HAP-1 (cell line): ENCODE measurements at places on chromosomes 2 and 18.

GRCh38 chr2:68044099-68044498 lies 18.7 kb downstream of the C1D start:
- DNase-seq: no peak

- DNase-seq: no peak
These were observed 26.0 kb downstream of the ADRA2B start for GRCh38 chr2:96090196-96090926.

DNA sequence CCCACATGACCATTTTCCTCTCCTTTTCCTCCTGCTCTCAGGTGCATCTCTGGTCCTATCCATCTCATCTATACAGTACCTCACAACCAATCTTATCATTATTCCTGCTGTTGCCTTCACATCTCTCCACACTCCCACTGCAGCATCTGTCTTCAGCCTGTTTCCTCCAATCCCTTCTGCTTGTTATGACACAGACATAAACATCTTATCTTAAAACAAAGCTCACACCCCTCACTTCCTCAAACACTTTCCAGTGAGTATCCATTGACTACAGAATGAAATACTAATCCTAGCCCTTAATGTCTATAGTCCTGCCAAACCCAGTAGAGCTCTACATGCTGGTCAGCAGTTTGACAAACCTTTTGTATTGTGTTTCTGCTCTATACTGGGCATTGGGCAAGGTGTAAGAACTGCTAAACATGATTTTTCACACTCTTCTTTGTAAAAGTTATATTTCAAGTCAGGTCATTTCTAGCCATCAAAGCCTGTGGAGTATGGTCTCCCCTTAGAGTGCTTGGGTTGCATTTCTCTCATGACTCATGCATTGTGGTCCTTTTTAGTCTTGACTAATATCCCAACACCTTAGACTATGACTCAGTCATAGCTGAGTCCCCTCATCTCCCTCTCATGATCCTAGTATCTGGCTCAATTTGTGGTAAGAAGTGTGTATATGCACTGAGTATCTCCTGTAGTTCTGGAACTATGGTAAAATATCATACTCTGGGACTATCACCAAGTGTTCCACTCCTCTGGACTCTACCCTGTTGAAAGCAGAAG lies 187.0 kb downstream of the CYRIA start:
- no peak for DNase-seq

DNA sequence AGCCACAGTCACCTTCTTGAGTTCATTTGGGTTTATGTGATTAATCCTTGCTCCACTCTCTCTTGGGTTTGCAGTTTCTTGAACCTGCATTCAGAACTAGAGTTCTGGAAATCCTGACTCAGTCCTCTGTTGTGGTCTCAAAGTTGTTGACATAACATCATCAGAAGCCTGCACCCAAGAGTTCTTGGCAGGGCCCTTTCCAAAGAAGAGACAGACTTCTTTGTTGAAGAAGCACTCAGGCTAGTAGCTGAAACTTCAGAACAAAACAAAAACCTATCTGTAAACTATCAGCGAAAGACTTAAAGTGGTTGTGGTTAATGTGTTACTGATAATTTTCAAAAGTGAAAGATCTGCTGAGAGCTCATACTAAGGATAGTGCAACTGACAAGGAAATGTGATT lies 120.8 kb downstream of the FAM168B start:
- no peak for DNase-seq

DNA sequence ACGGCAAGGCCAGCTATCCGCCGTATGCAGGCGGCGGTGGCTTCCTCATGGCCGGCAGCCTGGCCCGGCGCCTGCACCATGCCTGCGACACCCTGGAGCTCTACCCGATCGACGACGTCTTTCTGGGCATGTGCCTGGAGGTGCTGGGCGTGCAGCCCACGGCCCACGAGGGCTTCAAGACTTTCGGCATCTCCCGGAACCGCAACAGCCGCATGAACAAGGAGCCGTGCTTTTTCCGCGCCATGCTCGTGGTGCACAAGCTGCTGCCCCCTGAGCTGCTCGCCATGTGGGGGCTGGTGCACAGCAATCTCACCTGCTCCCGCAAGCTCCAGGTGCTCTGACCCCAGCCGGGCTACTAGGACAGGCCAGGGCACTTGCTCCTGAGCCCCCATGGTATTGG lies 3.1 kb downstream of the B3GNT7 start:
- no peak for DNase-seq

GRCh38 chr2:2756886-2757285 lies 425.8 kb upstream of the MYT1L start:
- DNase-seq: no peak

DNA sequence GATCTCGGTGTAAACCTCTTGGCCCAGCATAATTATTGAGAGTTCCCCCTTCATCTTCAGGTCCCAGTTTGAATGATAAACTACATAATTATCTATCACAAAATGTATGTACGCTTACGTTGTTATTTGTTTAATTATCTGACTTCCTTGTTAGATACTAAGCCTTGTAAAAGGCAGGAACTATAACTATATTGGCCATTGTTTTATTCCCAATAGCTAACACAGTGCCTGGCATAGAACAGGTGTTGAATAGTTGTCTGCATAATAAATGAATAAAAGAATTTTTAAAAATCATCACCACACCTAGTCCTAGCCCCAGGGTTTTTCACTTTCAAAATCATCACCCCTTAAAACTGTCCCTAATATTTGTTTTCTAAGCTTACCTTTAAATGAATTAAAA lies 207.9 kb downstream of the MREG start:
- no peak for DNase-seq

- DNase-seq: no peak
These were observed 16.9 kb downstream of the ERCC3 start for GRCh38 chr2:127277028-127277427.

DNA sequence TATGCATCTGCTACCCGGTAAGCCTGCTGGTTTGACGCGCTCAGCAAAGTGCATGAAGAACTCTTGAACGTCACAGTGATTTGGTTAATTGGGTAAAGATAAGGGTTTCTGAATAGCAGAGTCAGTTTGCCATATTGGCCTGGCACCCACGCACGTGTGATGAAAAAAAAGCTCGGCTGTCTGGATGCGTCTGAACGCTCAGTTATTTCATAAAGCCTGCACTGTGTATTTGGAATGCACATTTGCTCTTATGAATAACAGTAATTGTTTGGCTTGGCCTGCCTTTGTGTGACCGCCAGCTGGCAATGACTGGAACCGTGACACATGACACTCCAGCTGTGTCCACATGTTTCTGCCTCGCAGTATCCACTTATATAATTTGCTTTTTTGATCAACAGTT lies 129.2 kb upstream of the MEIS1 start:
- DNase-seq: no peak

- no peak for DNase-seq
These were observed 12.7 kb upstream of the DDX18 start for GRCh38 chr2:117801826-117802225.

- peak; percentile 75 for DNase-seq
These were observed 219.6 kb upstream of the RAB12 start for GRCh38 chr18:8389391-8390340.

GRCh38 chr2:31390324-31390723 lies 24.2 kb downstream of the XDH start:
- no peak for DNase-seq

GRCh38 chr18:64707052-64707451 lies 558.2 kb upstream of the LINC00305 start:
- no peak for DNase-seq

DNA sequence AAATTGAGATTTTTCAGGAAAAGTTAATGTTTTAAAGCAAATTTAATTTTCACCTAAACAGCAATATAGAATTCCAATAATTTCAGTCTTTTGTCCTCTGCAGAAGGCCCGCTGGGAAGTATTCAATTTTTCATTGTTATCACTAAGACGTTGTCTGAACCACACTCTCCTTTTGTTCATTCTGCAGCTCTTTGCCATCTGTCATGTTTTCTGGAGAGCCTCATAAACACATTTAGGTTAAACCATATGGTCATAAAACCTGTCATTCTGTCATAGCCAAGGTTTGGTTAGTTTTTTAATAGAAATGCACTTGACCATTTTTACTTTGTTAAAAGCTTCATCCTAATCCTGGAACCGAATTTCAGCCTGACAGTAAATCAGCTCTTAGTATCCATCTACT lies 54.0 kb upstream of the PGAP1 start:
- peak; percentile 83 for DNase-seq

GRCh38 chr2:239781454-239781853 lies 243.7 kb downstream of the NDUFA10 start:
- DNase-seq: no peak

DNA sequence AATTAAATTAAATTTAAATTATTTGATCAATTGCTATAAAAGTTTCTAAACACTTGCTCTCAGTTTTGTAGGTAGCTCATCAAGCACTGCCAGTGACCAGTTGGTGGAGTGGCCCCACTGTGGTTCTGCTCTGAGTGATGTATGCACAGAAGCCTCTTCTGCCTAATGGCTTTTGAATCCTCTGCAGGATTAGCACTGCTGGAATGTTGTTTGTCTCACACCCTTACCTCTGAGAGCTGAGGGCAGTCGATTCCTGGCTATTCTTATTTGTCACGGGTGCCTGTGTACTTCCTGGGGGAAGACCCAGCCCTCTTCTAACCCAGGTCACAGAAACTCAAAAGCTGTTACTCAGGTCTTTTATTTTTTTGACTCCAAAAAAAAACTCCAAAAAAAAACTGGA lies 9.5 kb downstream of the CAPN14 start:
- no peak for DNase-seq

DNA sequence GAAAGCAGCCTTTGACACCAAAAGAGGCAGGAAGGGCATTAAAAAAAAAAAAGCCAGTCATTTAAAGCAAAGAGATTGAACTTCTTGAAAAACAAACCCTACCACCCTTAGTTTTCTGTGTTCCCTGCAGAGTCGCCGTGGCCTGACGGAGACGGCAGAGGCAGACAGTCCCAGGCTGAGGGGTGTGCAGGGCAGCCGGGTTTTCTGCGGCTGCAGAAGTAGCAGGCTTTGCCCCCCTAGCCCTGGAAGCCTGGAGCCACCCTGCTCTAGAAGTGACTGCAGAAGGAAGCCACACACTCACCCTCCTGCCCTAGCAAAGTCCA lies 2.8 kb downstream of the INPP5D start:
- DNase-seq: no peak

DNA sequence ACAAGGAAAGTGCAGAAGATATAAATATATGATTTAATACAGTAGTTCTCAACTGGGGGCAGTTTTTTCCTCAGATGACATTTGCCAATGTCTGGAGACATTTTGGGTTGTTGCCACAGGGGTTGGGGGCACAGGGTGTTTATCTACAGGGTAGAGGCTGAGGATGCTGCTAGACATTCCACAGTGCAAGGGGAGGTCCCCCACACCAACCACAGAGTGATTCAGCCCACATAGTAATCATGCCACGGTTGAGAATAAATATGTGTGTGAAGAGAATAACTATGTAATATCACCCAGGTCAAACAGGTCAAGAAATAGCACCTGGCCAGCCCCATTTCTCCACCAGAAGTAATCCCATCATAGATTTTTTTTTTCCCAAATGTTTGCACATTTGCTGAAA lies 17.9 kb downstream of the DYSF start:
- no peak for DNase-seq

DNA sequence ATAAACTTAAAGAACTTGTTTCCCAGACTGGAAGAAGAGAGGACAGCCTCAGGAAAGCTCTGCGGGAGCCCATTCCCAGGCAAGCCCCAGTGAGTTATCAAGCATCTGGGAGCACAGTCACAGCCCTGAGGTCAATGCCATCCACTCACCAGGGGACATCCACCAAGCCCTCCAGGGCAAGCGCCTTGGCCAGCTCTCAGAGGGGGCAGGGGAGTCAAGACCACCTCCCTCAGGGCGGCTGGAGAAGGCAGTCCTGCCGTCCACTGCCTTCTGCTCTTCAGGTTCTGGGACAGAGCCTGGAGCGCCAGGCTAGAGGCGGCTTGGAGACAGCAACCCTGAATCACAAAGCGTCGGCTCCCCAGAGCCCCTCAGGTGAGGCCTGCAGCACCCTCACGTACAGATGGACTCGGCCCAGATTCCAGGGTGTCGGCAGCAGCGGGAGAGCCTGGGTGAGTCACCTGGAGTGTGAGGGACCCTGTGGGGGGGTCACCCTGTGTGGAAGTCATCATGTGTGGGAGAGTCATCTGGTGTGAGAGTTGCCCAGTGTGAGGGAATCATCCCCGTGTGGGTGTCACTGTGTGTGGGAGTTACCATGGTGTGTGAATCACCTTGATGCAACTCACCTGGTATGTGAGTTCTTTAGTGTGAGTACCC lies 100.9 kb upstream of the TEX51 start:
- DNase-seq: no peak

- DNase-seq: no peak
These were observed 57.5 kb upstream of the CTLA4 start for GRCh38 chr2:203809991-203810510.

DNA sequence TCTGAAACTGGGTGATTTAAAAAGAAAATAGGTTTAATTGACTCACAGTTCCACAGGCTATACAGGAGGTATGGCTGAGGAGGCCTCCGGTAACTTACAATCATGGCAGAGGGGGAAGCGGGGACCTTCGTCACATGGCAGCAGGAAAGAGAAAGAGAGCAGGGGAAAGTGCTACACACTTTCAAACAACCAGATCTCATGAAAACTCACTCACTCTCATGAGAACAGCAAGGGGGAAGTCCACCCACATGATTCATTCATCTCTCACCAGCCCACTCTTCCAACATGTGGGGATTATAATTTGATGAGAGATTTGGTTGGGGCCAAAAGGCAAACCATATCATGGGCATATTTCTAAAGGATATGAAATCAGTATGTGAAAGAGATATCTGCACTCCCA lies 12.0 kb upstream of the ARHGAP15 start:
- DNase-seq: no peak

DNA sequence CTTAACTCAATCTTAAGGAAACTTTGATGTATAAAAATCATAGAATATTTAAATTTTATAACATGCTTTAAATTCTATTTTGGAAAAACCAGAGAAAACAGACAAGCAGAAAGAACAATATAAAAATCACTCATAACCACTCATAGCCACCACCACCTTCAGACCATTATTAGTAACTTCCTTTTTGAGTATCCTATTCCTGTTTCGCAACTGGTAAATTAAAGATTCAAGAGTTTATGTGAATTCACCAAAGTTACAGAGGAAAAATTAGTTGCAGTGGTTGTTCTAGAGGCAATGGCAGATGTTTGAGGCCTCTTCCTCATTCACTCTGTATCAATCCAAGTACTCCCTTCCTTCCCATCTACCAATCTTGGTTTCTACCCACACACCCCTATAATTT lies 49.3 kb upstream of the PROKR1 start:
- DNase-seq: no peak

DNA sequence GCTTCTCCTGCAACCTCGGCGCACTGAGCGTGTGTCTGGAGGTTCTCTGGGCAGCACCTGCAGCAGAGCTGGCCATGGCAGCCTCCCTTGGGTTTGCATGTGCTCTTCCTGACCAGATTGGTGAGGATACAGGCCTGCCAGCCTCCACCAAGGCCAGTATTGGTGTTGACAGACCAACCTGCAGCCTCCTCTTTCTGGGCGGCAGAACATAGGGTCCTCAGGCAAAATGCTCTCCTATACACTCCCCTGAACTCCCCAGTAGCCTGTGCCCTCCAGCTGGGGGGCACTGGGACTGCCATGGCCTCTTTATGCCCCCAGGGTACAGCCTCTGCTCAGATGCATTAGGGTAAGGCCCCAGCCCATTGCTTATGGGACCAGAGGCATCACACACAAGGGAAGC lies 131.9 kb upstream of the SPRED2 start:
- no peak for DNase-seq
